ENCODE measurements at places on chromosomes 7 and 10. TPM values are rescaled to one million over a fixed set of nuclear protein-coding genes. Genes with fewer than 3 reads are reported as not detected.

GRCh38 chr7:70072220-70072619 is 473.9 kb downstream of the AUTS2 start:
- no peak for DNase-seq
- H3K4me1 ChIP-seq = no peaks in the 10 kb centered on the region
- no peak overlapping the region for H3K4me3 ChIP-seq
- H3K36me3 ChIP-seq = no peaks in the 10 kb centered on the region

- no peaks in the 10 kb centered on the region for H3K4me1 ChIP-seq
- peaks cover 38% of the 10 kb centered on the region for H3K27me3 ChIP-seq
- no peak overlapping the region for H3K27ac ChIP-seq
- H3K4me3 ChIP-seq = no peak overlapping the region
Measured at GRCh38 chr10:77010430-77010829, 627.2 kb downstream of the KCNMA1 start.

GRCh38 chr10:24690961-24691512 is 32.6 kb downstream of the ARHGAP21 start:
- H3K4me1 ChIP-seq = no peaks in the 10 kb centered on the region
- no peak for DNase-seq
- no peak overlapping the region for H3K27ac ChIP-seq

DNA sequence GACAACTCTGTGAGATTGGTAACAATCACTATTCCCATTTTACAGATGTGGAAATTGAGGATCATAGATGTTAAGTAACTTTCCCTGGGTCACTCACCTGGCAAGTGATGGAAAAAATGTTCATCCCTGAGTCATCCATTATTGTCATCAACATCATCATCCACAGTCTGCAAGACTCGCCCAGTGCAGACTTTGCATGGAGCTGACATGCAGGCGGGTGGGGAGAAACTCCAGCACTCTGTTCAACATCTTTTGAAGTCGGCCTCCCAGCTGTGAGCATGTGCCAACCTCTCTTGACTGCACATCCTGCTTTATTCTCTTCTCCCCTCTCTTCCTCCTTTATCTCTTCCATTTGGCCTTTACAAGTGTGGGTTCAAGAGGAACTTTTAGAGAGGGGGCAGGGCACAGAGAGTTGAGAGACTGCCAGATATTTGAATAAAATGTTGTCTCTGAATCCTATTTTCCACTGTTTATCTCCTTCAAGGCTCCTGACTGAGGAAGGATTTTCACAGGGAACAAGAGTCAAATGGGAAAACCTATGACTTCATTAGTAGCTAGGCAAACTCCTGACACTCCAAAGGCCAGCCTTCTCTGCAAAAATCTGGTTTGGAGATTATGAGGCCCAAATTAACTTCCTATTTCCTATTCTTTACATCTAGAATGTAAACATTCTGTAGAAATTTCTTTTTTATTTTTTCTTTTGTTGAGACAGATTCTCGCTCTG is 283.7 kb upstream of the PODXL start:
- H3K27me3 ChIP-seq = peaks cover 80% of the 10 kb centered on the region
- no peaks in the 10 kb centered on the region for H3K4me1 ChIP-seq
- no peak overlapping the region for H3K27ac ChIP-seq

DNA sequence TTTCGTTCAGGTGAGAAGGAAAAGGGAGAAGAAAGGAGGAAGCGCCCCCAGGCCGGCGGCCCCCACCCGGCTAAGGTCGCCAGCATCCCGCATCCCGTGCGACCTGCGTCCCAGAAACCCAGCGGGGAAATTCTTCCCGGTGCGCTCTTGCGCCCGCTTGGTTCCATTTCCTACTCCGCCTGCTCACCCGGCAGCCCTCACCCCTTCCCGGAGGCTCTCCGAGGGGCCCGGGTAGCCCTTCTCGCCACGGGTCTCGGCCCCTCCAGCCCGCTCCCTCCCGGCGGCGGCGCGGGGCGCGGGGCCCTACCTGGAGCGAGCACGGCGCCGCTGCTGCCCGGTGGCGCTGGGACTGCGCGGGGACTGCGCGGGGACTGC is at the start of gene PRKCQ:
Gene PRKCQ, minus strand, starts transcription at position 373 of the 375 bp plus-strand sequence. CDS start 65,141 bp downstream, outside the sequence.
- peak within 1 kb of the TSS; percentile 65 for H3K4me3 ChIP-seq
- peaks cover 3% of the 10 kb centered on the region for H3K4me1 ChIP-seq
- H3K27ac ChIP-seq = peak within 1 kb of the TSS; percentile 43
- H3K27me3 ChIP-seq = peaks cover 39% of the 10 kb centered on the region
- H3K36me3 ChIP-seq = no peaks in the 10 kb centered on the region

DNA sequence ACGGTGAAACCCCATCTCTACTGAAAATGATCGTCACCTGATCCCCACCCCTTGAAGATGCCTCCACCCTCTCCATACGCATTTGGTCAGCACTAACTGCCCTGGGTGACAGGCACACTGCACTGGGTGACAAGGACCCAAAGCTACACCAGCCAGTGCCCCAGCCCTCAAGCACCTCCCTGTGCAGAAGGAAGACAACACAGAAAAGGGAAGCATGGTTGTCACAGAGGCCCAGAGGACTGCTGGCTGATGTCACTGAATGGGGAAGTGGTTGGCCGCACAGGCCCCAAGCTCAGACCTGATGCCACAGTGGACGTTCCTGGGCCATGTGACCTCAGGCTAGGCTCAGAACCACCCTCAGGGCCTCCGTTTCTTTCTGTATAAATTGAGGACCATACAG is 4.2 kb upstream of the PILRA start:
- no peaks in the 10 kb centered on the region for H3K4me1 ChIP-seq
- H3K27me3 ChIP-seq = no peaks in the 10 kb centered on the region
- no peak for DNase-seq
- H3K27ac ChIP-seq = no peak overlapping the region
- 0 out of 2 replicates have a peak, but pooled peaks cover 2% of the 10 kb centered on the region for H3K36me3 ChIP-seq
- H3K4me3 ChIP-seq = no peak overlapping the region

- H3K27ac ChIP-seq = no peak overlapping the region
- H3K4me1 ChIP-seq = no peaks in the 10 kb centered on the region
- H3K36me3 ChIP-seq = no peaks in the 10 kb centered on the region
- DNase-seq = no peak
Measured at GRCh38 chr7:121824276-121824675, 48.7 kb upstream of the PTPRZ1 start.

DNA sequence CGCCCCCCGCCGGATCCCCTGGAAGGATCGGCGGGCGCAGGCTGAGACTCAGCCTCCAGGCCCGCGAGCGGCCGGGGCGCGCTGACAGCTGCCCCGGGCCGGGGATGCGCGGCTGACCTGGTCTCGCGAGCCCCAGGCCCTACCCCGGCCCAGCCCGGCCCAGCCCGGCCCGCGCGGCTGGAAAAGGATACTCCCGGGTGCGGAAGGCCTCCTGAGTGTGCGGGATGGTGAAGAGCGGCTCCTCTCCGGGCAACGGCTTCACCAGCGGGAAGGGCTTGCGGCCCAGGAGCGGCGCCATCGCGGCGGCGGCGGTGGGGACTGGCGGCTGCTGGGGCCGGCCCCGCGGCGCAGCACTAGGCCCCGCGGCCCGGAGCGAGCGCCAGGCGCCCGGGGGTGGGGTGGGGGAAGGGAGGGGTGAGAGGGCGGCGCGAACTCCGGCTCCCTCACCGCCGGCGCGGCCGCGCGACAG is 423 bp downstream of the BAZ1B start:
- no peaks in the 10 kb centered on the region for H3K27me3 ChIP-seq
- H3K4me1 ChIP-seq = peaks cover 23% of the 10 kb centered on the region
- peak overlapping the region; percentile 87 for H3K4me3 ChIP-seq
- H3K36me3 ChIP-seq = peaks cover 17% of the 10 kb centered on the region
- no peak for DNase-seq
- H3K27ac ChIP-seq = peak overlapping the region; percentile 96

PTF1A gene
- total RNA-seq = not detected

ZNF786 gene
- 8.5 TPM for total RNA-seq

ACTL6B gene
- total RNA-seq = not detected

Measured in HCT116 (cell line).